ENCODE measurements at places on chromosomes 2 and 18. TPM values are rescaled to one million over a fixed set of nuclear protein-coding genes. Genes with fewer than 3 reads are reported as not detected.
A peak's percentile ranks its signal among the peaks of the same experiment; 100 is the strongest.

Gene CHRNG
- not detected for total RNA-seq

DNA sequence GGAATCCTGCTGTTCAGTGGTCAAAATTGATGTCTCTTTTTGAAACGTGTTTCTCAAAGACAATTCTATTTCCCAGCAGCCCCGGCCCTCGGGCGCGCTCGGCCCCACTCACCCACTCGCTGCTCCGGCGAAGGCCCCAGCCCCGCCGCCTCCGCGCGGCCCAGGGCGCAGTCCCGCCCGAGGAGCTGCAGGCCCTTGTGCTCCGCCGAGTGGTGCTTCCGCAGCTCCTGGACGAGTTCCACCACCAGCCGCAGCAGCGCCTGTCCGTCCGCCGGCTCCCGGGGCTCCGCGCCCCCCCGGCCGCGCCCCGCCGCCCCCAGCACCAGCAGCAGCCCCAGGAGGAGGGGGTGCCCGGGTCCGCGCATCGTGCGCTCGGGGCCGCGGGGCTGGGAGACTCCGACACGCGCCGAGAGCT lies 413 bp downstream of the ALKAL2 start:
- DNase-seq = no peak
- H3K27me3 ChIP-seq = peaks cover 58% of the 10 kb centered on the region
- no peak overlapping the region for H3K27ac ChIP-seq
- peak overlapping the region; percentile 80 for H3K4me3 ChIP-seq
- H3K36me3 ChIP-seq = peaks cover 2% of the 10 kb centered on the region
- peaks cover 13% of the 10 kb centered on the region for H3K4me1 ChIP-seq

GRCh38 chr2:192407692-192408091 lies 213.0 kb upstream of the TMEFF2 start:
- H3K4me1 ChIP-seq = no peaks in the 10 kb centered on the region
- H3K4me3 ChIP-seq = no peak overlapping the region
- H3K27me3 ChIP-seq = peaks cover 4% of the 10 kb centered on the region
- no peaks in the 10 kb centered on the region for H3K36me3 ChIP-seq
- H3K27ac ChIP-seq = no peak overlapping the region

DNA sequence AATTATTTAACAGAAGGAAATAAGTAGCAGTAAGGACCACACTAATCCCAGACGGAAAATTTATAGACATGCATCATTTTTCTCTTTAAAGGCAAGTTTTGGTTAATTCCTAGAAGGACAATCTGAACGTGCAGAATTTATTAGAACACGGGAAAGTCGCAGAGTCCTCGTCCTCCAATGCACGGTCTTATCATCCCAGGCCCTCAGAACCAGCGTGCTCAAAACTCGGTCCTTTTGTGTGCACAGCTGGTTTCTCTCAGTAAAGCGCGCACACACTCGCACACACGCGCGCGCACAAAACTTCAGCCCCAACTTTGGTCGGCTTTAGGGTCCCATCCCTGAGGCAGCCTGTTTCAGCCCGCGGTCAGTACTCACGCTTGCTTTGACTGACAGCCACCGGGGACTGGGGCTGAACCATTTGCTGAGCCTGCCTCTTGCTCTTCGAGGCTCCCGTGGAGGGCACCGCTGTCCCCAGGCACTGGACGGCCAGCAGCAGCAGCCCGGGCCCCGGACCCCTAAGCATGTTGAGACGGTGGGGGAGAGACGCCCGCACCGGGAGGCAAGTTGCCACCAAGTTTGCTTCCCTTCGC lies 493 bp downstream of the FN1 start:
- H3K4me1 ChIP-seq = peaks cover 30% of the 10 kb centered on the region
- peaks cover 16% of the 10 kb centered on the region for H3K27me3 ChIP-seq
- H3K27ac ChIP-seq = peak overlapping the region; percentile 79
